ENCODE measurements at places on chromosomes 16 and 17.

DNA sequence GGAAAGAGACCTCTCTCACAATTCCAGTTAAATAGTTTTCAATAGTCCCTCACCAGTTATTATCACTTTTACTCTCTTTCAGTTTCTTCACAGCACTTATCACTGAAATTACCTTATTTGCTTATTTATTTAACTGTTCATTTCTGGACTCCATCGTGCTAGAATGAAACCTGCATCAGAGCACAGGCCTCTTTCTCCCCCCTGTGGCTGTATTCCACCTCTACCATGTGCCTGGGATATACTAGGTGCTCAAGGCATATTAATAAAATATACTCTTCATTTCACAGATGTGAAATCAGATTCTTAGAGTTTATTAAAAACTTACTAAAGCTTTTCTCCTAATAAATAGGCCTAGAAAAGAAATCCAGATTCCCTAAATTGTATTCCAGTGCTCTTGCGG, 308.9 kb upstream of the MON1B start:
- no peak for DNase-seq

GRCh38 chr16:72291531-72291981, 119.6 kb upstream of the PMFBP1 start:
- DNase-seq, result no peak

DNA sequence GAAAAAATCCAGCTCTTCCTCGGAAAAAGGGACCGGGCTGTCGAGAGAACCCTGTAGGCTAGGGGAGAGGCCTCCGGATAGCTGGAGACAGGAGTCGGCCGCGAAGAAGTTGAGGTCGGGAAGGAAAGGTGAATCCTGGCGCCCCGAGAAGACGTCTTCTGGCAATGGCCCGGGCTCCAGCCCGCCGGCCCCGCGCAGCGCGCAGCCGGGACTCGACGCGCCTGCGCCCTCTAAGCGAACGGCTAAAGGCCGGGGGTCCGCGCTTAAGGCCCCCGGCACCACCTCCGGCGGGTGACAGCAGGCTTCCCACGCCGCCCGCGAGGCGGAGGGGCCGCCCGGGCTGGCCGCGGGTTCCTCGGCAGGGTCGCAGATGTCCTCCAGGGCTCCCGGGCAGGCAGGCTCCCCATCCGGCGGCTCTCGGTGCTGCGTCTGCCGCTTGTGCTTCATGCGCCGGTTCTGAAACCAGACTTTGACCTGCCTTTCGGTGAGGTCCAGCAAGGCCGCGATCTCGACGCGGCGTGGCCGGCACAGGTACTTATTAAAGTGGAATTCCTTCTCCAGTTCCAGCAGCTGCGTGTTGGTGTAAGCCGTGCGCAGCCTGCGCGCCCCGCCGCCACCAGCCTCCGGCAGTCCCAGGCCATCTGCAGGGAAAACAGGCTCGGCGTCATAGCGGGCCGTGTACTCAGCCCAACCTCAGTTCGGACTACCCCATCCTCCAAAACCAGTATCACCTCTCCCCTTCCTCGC, 1.6 kb downstream of the HOXB2 start:
- no peak for DNase-seq

DNA sequence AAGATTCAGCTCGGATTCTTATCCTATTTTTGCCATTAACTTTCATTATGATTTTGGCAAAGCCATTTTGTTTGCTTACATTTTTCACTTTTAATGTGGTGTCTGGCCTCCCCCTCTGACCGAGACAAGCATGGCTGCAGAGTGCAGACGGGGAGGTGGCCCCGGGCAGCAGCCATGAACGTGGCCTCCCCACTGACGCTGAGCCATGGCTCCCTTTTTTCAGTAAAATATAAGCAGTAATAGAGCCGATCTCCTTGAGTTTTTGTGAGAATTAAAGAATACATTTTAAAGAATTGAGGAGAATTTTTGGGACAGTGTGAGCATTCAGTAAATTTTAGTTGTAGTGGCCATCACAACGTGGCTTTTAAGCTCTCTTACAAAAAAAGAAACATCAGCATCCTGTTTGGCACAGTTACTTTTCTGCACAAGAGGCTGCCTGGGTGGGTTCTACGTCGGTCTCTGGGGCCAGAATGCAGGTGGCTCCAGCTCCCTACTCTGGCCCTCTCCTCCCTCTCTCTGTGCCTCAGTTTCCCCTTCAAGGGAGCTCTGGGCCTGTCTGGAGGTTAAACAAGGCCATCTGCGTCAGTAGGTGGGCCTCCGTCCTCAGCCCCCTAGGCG, 68.8 kb upstream of the ZNF750 start:
- DNase-seq, result no peak

- DNase-seq, result no peak
These were observed 25.4 kb downstream of the ACLY start for GRCh38 chr17:41893384-41893783.

- DNase-seq, result no peak
These were observed 1.2 kb upstream of the HBA1 start for GRCh38 chr16:175011-175949.

- DNase-seq, result no peak
These were observed 8.4 kb downstream of the PRR29 start for GRCh38 chr17:64006361-64007088.

GRCh38 chr17:36529121-36529520, 5.5 kb downstream of the MYO19 start:
- DNase-seq, result no peak

DNA sequence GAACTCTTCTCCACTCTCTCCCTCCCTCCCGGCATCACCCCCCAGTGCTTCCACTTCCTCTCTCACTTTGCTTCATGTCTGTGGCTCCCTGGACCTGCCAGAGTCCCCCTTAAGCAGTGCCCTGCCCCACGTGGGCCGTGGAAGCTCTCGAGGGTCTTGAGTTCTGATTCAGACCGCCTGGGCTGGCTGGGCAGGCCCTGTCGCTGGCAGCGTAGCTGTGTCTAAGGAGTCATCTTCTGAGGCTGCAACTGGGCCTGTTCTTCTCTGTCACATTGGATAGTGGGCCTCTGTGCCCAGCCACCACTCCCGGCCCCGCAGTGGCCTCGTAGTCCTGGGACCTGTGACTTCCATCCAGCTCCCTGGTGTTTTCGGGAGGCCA, 30.7 kb downstream of the MNT start:
- no peak for DNase-seq

- no peak for DNase-seq
These were observed 35.4 kb upstream of the ADORA2B start for GRCh38 chr17:15909481-15909991.

DNA sequence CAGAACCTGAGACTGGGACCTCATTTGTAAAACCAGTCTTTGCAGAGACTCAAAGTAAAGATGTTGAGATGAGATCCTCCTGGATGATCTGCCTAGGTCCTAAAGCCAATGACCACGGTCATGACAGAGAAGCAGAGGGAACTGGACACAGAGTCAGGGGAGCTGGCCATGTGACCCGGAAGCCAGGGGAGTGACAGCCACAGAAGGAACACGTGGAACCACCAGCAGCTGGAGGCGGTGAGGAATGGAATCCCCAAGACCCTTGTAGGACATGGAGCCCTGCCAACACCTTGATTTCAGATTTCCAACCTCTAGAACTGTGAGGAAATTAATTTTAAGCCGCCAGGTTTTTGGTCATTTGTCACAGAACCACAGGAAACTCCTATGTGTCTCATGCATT, 37.0 kb downstream of the USP22 start:
- no peak for DNase-seq

GRCh38 chr17:16085066-16085699, 85.6 kb downstream of the TTC19 start:
- no peak for DNase-seq

GRCh38 chr17:13600475-13601321, 1.0 kb downstream of the HS3ST3A1 start:
- no peak for DNase-seq

DNA sequence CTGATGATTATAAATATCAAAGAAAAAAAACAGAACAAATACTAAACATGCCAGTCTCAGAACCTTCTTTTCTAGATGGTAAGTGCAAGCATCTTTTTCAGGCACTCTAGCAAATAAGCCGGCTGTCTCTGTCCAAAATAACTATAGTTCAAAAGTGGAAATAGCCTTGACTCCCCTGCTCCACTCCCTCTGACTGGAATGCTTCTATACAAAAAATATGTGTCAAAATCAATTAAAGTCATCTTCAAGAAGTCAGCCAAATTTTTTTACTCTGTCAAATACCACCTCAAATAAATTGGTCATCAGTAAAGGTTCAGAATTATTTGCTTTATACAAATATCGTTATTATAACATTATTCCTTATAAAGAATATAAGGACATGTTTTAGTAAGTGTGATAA, 83.6 kb downstream of the CACNG1 start:
- DNase-seq, result no peak

GRCh38 chr17:79064026-79064425, 10.6 kb upstream of the ENGASE start:
- DNase-seq, result no peak

DNA sequence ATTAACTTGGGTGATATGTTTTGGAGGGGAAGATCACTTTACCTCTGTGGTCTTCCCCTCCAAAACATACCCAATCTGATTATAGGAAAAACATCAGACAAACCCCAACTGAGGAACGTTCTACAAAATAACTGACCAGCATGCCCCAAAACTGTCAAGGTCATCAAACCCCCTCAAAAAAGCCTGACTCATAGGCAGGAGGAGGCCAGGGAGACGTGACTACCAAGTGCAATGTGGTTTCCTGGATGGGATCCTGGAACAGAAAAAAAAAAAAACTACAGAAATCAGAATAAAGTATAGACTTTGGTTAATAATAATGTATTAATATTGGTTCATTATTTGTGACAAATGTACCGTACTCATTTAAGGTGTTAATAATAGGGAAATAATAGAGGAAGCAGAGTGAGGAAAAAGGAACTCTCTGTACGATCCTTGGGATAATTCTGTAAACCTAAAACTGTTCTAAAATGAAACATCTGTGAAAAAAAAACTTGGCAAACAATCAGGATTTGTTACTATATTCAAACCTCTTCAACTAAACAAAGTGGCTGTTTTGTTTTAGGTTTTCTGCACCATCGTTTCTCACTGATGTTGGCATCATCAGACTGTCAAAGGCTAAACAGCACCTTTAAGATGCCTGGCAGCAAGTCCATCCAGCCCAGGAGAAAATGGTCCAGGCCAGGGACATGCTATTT, 266.7 kb upstream of the SDK2 start:
- DNase-seq, result no peak

DNA sequence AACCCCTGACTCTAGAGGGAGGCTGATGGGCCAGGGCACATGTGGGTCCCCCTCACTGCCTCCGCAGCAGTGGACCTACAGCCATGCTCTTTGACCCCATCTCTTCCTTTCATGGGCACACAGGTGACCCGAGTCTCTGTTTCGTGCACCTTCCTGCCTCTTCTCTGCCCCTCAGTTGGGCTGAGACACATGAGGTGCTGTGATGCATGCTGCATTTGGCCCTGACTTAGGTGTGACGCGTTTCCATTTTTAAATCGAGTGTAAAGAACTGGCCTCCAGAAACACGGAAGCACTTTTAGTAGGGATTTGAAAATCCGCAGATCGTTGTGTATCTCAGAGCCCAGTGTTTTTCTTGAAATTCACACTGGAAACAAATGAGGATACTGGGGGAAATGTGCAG, 24.6 kb downstream of the C16orf90 start:
- DNase-seq, result no peak

DNA sequence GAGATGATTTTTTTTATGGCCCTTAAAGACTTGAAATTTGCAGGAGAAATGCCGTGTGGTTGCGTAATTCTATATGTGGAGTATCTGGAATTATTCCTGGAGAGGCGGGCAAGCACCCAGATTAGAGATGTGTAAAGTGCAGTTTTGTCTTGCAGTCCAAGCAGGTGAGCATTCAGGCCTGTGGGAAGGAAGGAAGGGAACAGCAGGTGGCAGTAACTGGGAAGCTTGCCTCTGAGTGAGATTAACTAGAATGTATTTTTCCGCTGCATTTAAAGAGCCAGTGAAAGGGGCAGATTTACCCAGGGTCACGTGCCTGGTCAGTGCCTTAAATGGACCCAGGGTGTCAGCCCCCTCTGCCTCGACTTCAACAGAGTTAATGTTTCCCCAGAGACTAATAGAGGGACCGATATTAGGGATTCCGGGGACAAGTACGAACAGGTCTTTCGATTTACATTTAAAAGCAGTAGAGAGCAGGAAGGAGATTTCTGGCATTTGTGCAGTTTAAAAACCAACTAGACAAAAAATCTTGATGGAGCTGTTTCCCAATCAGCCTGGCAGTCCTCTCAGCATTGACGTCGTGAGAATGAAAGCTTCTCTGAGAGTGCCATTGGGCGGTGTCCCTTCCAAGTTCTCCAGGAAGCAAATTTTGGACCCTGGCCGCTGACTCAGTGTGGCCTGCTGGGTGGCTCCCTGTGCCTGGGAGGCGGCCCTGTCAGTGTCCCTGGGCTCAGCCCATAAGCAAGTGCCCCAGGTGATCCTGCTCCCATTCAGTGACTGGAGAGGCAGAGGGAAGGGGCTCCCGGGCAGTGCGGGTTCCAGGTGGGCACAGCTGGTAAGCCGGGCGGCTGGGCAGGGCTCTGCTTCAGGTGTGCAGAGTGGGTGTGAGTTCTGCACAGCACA, 38.2 kb downstream of the KSR1 start:
- DNase-seq, result no peak

- DNase-seq, result no peak
These were observed 11.7 kb downstream of the NDUFAB1 start for GRCh38 chr16:23584186-23585076.

DNA sequence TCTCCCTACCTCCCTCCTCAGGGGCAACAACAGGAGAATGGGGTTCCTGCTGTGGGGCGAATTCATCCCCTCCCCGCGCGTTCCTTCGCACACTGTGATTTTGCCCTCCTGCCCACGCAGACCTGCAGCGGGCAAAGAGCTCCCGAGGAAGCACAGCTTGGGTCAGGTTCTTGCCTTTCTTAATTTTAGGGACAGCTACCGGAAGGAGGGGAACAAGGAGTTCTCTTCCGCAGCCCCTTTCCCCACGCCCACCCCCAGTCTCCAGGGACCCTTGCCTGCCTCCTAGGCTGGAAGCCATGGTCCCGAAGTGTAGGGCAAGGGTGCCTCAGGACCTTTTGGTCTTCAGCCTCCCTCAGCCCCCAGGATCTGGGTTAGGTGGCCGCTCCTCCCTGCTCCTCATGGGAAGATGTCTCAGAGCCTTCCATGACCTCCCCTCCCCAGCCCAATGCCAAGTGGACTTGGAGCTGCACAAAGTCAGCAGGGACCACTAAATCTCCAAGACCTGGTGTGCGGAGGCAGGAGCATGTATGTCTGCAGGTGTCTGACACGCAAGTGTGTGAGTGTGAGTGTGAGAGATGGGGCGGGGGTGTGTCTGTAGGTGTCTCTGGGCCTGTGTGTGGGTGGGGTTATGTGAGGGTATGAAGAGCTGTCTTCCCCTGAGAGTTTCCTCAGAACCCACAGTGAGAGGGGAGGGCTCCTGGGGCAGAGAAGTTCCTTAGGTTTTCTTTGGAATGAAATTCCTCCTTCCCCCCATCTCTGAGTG, 5.9 kb upstream of the LASP1NB start:
- no peak for DNase-seq

DNA sequence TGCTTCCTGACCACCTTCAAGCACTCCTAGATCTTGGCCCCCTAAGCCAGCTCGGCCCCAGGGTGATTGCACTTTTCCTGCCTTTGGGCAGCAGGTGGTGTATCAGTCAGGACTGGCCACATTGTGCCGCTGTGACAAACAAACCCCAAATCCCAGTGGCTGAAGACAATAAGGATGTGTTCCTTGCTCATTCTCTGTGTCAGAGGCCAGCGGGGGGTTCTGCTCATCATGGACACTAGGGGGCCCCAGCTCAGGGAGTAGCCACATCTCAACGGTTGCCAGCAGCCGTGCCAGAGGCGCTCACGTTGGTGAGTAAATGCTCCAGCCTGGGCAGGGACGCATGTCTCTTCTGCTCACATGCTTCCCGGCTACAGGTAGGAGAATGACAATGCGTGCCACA, 60.4 kb downstream of the ZDHHC7 start:
- DNase-seq, result no peak

- no peak for DNase-seq
These were observed 132.2 kb downstream of the FOXL1 start for GRCh38 chr16:86710602-86710950.
